ENCODE measurements at places on chromosomes 12 and 14.

DNA sequence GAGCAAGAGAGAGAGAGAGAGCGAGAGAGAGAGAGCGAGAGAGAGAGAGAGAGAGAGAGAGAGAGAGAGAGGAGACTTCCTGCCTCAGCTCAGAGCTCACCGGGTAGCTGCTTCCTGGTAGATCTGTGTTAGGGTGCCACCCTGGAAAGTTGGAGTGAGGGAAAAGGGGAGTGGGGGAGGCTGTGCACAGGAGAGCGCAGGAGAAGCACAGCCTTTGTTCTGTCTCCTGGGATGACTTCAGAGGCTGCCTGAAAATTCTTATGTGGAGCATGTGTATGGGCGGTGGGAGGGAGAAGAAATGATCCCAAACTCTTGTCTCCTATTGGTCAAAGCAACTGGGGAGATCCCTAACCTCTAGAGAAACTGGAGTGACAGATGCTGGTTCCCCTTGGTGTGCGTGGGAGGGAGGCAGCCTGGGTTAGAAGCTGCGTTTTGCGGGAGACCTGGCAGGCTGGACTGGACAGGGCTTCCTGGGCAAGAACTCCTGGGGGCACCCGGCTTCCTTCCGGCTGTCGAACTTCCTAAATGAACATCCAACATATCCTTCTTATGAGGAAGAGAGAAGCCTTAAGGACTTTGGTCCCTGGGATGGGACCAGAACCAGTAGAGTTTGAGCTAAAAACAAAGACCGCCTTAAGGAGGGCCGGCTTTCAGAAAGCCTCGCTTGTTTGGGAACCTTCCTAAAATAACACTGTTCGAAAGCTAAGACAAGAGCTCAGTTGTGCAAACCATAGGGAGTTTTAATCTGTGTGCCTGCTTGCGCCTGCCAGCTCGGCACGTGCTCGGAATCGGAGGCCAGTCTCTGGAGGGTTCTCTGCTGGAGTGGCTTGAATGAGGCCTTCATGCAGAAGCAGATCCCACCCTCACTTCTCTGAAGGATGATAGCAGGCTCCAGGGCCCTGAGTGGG lies 30.4 kb upstream of the BEGAIN start:
- DNase-seq: no peak

DNA sequence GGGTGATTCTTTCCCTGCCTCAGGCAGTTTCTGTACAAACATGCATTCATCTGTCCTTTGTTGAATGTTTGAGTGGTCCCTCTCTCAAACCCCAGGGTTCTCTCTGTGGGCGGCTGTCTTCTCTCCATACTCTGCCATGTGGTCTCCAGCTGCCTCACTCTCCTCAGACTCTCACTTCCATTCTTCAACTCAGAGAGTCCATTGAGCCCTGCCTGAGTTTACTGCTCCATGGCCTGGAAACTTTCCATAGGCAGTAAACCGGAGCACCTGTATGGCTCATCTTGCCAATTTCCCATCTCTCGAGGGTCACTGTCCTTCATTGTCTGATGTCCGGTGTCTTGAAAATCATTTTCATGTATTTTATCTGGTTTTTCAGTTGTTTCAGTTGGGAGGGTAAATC lies 11.3 kb downstream of the C14orf132 start:
- no peak for DNase-seq

- DNase-seq: no peak
These were observed 5.0 kb downstream of the MLH3 start for GRCh38 chr14:75046275-75046674.

- peak; percentile 17 for DNase-seq
These were observed 1.4 kb downstream of the PLXNC1 start for GRCh38 chr12:94149781-94150239.

- DNase-seq: no peak
These were observed 663.4 kb downstream of the SLC16A7 start for GRCh38 chr12:60259225-60259624.

DNA sequence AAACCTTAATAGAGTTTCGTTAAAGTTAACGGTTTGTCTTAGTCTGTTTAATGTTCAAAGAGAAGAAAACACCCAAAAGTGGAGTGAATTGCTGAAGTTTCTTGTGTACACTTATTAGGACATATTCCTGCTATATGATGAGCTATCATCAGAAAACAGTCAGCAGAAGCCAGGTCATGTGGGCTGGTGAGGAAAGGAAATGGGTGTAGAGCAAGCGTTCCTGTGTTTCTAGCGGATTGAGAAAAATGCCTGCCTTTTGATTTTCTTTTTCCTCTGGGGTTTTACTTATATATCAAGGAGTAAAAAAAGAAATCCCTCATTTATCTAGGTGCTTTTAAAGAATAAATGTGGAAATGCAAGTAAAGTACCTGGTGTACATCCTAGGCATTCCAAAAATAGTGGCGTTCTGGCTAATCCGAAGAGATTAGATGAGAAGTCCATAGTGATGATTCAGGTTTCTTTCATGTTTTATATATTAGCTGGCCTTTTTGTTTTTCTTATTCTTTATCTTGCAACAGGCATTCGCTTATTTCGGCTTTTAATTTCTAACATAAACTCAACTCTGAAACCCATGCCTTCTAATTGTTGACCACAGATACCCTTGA lies 50.7 kb downstream of the FLRT2 start:
- no peak for DNase-seq

DNA sequence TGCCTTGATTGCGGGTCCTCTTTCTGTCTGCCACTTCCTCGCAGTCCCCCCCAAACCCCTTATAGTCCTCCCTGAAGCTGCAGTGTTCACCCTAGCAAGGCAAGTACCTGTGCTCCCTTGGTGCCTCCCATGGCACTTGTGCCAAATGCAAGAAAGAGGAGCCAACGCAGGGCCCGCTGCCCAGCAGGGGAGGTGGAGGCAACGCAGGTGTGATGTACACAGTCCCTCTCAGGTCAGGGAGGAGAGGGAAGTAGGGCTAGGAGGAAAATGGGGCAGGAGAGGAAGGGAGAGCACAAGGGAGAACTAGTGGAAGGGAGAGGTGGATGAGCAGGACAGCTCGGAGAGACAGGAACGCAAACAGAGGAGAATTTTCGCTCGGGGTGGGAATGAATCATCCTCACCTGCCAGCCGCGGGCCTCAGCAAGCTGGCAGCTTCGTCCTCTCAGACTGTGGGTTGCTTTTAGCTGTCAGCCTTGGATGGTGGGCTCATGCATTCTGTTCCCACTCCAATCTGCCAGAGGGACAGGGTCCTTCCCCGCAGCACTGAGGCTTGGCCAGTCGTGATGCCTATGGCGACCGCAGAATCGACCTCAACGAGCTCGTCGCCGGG lies 357.0 kb downstream of the CACNA1C start:
- DNase-seq: no peak

- no peak for DNase-seq
These were observed 2.4 kb downstream of the NAA30 start for GRCh38 chr14:57392830-57393229.

GRCh38 chr14:90576581-90576980 lies 179.8 kb downstream of the CALM1 start:
- no peak for DNase-seq

- no peak for DNase-seq
These were observed 16.4 kb upstream of the BTG1 start for GRCh38 chr12:92162079-92162478.

DNA sequence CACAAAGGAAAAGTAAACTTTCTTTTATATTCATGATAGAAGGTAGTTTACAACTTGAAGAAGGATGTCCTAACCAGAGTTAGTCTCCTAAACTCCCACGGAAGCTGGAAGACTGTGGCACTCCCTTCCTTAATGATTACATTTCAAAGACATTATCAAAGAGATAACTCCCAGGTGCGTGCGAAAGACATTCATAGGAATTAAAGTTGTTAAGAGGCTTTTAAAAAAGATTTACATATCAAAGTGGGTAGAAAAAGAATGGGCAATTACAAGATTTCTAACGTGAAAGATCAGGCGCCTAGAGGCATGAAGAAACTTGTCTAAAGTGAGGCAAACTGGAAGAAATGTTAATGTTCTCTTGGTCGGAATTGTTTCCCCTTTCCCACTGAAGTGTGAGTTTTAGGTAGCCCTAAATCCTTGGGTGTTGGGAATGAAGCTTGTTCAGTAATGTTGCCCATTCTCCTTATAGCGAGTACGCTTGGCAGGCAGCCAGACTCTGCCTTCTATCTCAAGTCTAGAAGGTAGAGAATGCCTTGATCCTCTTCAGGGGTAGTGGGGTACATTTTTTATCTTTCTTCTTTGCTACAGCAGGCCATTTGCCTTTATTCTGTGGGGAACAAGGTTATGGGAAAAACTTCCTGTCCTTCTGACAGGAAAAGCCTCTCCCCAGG lies 642.0 kb downstream of the SLC6A15 start:
- no peak for DNase-seq

- no peak for DNase-seq
These were observed 13.7 kb downstream of the OXA1L start for GRCh38 chr14:22780105-22780679.

- DNase-seq: peak; percentile 10
These were observed 67.8 kb upstream of the CAPRIN2 start for GRCh38 chr12:30822385-30823155.

- DNase-seq: peak; percentile 57
These were observed 24.3 kb downstream of the MVK start for GRCh38 chr12:109597795-109598427.

- DNase-seq: peak; percentile 73
These were observed at the start of gene HDAC7 for GRCh38 chr12:47819896-47820630. HDAC7 (minus strand) TSS chr12:47819903; CDS start chr12:47819785, 118 bp downstream.

DNA sequence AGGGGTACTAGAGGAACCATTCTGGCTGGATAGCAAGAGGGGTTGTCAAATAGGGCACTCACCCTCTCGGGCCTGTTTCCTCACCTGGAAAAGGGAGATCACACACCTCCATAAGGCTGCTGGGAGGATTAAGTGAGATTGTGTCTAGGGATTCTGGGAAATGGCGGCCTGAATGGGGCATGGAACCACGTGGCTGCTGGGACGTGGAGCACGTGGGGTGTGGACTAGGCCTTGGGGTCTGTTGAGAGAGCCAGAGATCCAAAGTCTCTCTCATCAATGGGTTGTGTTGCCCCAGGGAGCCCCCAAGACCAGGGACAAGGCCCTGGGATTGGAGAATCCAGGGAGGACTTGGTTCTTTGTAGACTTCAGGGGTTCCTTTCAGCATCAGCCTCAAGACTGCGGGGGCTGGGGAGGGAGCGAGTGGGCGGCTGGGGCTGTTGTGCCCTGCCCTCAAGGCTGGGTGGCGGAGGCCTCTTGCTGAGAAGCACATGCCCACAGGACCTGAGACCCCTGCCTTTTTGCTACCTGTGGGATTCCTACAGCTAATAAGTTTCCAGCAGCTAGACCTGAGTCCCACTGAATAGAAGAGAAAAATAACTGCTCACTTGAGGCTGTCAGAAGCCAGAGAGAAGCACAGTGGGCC lies 3.4 kb upstream of the MYL2 start:
- DNase-seq: no peak

GRCh38 chr12:241266-241665 lies 21.4 kb downstream of the SLC6A13 start:
- no peak for DNase-seq

- DNase-seq: no peak
These were observed 67.4 kb downstream of the CLIP1 start for GRCh38 chr12:122354958-122355641.

GRCh38 chr12:103441437-103442181 lies 54.2 kb downstream of the C12orf42 start:
- no peak for DNase-seq

DNA sequence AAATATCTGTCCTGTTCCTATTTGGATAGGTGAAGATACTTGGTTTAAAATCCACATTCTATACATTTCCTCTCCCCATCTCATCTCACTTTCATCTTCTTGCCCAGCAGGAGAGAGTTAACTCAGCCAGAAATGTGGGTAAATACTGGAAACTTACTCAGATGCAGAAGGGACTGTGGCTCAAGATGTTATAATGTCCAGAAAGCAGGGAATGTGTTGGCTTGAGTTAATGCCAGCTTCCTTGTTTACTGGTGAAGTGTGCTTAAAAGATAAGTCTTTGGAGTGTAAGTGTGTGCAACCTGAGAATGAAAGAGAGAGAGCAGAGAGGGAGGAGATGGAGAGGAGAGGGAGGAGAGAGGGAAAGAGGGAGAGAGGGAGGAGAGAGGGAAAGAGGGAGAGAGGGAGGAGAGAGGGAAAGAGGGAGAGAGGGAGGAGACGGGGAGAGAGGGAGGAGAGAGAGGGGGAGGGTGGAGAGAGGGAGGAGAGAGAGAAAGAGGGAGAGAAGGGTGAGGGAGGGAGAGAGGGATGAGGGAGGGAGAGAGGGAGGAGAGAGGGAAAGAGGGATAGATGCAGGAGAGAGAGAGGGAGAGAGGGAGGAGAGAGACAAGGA lies 22.0 kb upstream of the SNRPF start:
- DNase-seq: no peak

DNA sequence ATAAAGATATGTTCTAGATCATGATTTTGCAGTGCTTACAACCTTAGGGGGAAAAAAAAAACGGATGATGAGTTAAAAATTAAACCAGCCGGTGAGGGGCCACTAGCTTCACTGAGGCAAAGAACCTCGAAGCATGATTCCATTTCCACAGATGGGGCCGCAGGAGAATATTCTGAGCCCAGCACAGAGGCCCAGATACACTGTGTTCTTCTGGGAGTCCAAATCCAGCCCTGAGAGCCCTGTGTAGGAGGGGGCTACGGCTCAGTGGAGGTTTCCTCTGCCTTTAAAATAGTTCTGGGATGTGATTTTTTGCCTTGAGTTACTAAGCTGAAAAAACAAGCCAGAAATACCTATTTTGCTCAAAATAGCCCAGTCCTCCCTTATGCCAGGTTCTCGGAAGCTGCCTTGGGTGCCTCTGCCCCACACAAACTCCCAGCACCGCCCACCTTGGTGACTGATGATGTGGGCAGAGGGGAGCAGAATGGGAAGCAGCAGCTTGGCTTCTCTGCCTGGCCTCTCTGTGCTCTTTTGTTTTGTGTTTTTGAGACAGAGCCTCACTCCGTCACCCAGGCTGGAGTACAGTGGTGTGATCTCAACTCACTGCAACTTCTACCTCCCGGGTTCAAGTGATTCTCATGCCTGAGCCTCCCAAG lies 105.4 kb upstream of the BCL2L14 start:
- DNase-seq: no peak

- DNase-seq: peak; percentile 58
These were observed 659.5 kb downstream of the TMEM121 start for GRCh38 chr14:106185837-106186233.

GRCh38 chr14:73258845-73259611 lies 21.7 kb downstream of the PAPLN start:
- no peak for DNase-seq

DNA sequence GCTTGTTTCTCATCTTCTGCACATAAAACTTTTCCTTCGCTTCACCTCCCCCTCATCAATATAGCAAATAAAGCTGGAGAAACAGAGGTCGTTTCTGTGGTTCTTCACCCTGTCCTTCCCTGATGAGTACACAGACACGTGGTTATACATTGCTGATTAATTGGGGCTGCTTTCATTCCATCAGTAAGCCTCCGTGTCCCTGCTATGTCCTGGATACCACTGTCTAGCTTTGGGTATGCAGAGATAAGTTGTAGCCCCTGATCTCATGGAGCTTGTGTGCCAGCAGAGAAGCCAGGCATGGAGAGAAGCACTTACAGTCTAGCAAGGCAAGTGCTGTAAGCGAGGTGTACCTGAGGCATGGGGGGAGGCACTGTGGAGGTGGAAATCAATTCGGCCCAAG lies 108.4 kb downstream of the EXOC5 start:
- no peak for DNase-seq
